ENCODE measurements at places on chromosomes 7 and 10.
A peak's percentile ranks its signal among the peaks of the same experiment; 100 is the strongest.

GRCh38 chr7:33701189-33701740, 204.1 kb upstream of the BMPER start:
- no peak for DNase-seq

GRCh38 chr7:75546237-75547015, 54.3 kb downstream of the SPDYE5 start:
- DNase-seq: no peak

DNA sequence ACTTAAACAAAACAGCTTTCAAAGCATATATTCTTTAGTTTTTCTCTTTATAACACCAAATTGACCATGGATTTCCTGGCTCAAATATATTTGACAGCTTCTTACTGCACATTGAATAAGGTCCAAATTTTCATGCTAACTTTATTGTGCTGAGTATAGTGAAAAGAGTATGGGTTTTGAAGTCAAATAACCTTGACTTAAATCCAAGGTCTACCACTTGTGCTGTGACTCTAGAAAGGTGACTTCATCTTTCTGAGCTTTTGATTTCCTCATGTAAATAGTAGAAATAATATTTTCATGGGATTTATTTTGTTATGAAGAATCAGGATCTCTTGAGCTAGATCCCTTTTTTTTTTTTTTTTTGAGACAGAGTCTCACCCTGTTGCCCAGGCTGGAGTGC, 139.4 kb upstream of the GPR22 start:
- DNase-seq: no peak

DNA sequence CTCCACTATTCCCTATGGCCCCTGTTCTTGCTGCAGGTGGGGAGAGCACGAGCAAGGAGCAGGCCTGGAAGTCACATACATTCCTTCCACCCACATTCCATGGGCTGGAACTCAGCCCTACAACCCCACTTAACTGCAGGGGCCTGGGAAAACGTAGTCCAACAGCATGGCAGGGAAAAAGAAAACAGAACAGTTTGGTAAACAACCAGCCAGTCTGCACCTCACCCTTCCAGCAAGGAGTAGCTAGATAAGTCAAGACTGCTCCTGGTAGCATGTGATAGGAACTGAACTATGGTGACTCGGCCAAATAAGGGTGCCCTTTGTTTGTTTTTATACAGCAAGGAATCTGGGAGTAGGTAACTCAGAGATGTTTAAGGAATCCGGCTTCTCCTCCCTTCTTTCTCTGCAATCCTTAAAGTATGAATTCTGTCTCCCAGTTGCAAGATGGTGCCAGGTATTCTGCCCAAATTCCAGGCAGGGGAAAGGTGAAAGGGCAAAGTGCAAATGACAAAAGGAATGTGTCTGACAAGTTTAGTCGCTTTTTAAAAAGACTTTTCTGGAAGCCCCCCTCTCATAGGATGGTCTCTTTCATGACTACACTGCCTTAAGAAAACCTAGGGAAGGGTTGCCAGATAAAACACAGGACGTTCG, 311.7 kb upstream of the NEBL start:
- DNase-seq: no peak

GRCh38 chr10:103193820-103194529, 903 bp upstream of the NT5C2 start:
- DNase-seq: no peak

GRCh38 chr7:80643336-80643915, 5.0 kb downstream of the CD36 start:
- DNase-seq: peak; percentile 20

DNA sequence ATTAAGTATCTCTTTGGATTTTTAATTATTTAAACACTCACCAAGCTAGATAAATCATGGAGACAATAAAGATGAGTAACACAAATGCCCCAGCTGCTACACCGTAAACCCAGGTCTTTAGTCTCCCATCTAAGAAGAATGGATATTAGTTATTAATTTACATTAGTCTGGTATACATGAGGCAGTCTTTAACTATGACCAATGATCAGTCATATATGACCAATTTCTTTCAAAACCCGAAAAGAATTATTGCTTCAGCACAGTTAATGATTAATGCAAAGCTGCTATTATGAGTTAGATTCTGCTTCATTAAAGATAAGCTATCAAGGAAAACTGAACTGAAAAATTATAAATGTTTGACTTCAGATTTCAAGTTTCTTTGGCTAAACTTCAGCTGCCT, 402.9 kb downstream of the PHF14 start:
- no peak for DNase-seq

GRCh38 chr10:75646218-75646915, 214.9 kb downstream of the LRMDA start:
- DNase-seq: no peak

DNA sequence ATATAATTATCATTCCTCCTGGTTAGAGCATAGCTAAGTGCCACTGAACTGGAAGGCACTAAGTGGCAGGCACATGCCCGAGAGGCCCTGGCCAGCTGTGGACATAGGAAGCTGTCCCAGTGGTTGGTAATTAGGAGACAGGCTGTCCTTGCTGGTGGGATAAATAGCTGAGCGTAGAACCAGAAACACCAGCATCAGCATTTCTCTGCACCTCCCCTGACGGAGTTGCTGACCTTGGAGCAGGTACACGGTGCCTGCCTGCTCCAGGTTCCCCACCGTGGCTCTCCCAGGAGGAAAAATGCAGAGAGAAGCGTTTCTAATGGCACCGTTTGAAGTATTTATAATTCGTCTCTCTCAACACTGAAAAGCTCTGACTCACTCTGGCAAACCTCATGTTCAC, 5.6 kb upstream of the ABLIM1 start:
- DNase-seq: no peak

GRCh38 chr10:35643151-35644049, 1.3 kb upstream of the FZD8 start:
- peak; percentile 28 for DNase-seq

- DNase-seq: no peak
These were observed 29.0 kb upstream of the IL6 start for GRCh38 chr7:22697876-22698606.

DNA sequence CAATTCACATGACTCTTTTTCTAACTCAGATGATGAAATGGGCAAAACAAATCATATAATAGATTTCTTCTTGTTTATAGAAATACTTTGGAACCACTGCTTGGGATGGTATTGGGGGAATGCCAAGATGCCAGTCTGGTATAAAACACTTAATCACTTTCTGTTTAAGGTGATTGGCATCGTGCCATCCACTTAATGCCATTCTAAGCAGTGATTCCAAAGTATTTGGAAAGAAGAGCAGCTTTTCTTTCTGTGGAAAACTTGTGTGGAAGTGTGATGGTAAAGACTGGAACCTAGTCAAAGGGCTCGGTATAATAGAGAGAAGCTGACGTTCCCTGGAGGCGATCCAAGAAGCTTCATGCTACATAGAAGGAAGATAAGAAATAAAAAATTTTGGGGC, 120.6 kb downstream of the TMEM26 start:
- no peak for DNase-seq

- no peak for DNase-seq
These were observed 180.1 kb downstream of the ARID5B start for GRCh38 chr10:62081341-62082270.

GRCh38 chr10:52677086-52677485, 95.5 kb downstream of the MBL2 start:
- DNase-seq: no peak

DNA sequence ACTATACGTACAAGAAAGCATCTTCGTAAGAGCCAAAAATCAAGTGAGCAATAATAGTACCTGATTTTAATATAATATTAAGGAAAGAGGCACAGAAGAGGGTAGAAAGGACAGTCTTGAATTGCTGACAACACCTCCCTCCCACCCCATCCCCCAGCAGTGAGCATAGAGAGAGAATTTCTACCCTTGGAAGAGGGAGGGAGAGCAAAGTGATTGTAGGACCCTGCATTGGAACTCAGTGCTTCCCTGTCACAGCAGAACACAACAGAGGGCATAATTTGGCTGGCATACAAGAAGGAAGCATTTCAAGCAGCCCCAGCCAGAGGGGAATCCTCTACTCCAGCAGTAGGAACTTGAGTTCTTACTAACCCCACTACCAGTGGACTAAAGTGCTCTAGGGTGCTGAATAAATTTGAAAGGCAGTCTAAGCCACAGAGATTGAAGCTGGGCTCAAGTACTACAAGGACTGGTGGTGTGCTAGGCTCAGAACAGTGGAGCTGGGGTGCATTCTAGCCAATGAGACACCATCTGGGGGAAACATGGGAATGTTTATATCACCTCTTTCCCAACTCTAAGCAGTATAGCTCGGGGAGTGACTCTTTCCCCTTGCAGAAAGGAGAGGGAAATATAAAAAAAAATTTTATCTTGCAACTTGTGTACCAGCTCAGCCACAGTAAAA, 44.2 kb downstream of the PCLO start:
- DNase-seq: no peak

GRCh38 chr10:46329690-46330016, 42.9 kb downstream of the ANTXRL start:
- no peak for DNase-seq

DNA sequence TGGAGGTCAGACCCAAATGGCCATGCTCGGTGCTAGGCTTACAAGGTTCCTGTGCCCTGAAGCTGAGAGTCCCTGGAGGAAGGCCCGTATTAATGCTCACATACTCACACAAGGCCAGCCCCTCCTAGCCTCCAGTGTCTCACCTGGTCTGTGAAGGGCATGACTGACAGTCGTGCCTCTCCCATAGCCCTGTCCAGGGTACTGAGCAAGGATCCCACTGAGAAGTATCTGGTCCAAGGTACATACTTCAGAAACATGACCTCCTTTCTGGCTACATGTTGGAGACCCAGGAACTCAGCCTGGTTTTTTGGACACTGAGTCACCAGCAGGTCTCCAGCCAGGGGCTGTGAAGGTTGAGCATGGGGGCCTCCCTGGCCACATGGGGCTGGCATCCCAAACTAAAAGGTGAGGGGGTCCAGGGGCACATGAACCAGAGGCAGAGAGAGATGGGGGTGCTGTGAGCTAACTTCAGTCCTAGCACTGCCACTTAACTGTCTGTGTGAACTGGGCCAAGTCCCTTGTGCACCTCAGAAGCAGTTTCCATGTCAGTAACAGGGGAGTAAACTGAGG, 17.6 kb upstream of the RASGEF1A start:
- no peak for DNase-seq

- DNase-seq: no peak
These were observed 73.9 kb upstream of the CABCOCO1 start for GRCh38 chr10:61588770-61589211.

DNA sequence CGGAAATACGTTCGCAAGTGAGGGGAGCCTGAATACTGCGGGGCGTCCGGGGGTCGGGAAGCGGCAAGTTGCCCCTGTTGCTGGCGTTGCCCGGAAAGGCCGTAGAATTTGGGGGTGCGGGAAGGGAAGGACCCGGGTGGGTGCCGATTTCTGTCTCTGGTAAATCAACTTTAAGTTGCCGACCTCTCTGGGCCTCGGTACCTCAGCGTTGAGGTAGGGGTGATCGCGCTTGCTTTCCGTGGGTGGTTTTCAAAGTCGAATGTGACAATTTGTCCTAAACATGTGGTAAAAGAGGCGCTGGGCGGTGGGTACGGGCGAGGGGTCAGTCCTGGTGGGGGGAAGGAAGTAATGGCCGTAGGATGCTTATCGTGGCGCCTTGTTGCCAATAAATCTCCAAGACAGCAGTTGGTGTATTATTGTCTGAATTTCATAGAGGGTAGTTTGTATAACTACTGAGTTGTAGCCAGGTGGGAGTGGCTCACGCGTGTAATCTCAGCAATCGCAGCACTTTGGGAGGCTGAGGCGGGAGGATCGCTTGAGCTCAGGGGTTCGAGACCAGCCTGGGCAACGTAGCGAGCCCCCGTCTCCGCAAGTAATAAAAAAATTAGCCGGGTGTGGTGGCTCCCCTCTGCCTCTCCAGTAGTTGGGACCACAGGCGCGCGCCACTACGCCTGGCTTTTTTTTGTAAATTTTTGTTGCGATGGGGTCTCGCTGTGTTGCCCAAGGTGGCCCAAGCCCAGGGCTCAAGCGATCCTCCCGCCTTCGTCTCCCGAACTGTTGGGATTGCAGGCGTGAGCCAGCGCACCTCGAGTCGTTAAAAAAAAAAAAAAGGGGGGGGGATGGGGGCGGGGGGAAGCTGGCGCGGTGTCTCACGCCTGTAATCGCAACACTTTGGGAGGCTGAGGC, 644 bp downstream of the BUD23 start:
- DNase-seq: no peak

DNA sequence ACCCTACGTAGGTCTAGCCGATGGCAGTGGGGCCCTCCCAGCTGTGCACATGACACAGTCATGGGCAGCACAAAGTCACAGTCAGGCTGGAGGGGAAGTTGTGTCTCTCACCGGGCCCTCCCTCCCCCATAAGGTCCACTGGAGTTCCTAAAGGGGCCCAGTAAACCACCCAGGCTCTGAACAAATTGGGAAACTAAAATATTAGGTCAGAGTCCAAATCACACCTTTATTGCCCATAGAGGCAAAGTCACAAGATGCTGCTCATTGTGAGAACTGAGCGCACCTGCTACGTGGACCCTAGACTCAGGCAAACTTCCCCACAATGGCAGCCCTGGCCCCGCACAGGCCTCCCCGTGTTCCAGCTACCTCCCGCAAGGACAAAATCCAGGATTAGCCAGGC, 45.2 kb upstream of the SH2B2 start:
- DNase-seq: no peak

GRCh38 chr7:42138691-42139090, 98.3 kb downstream of the GLI3 start:
- no peak for DNase-seq

DNA sequence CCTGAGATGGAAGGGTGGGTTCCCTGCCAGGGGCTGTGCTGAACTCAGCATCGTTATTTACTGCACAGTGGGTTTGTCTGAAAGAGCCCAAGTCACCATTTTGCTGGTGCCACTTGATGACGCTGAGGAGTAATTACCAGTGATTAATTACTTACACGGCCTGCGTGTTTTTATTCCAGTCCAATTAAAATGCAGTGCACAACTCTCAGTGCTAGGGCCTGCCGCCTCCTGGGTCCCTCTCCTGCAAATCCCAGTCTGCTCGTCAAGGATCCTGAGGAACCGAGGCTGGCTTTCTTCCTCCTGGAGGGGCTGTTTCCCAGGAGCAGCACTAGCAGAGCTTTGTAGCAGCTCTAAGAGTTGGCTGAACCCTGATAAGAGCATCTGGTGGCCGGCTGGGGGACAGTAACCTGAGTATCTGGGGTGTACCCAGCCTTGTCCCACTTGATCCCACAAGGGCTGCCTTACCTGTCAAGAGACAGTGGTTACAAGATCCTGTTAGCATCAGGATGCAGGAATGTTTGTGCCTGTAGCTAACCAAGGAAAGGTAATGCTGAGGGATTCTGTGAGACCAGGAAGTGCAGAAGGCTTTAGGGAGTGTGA, 45.1 kb upstream of the LRRC4 start:
- DNase-seq: no peak

DNA sequence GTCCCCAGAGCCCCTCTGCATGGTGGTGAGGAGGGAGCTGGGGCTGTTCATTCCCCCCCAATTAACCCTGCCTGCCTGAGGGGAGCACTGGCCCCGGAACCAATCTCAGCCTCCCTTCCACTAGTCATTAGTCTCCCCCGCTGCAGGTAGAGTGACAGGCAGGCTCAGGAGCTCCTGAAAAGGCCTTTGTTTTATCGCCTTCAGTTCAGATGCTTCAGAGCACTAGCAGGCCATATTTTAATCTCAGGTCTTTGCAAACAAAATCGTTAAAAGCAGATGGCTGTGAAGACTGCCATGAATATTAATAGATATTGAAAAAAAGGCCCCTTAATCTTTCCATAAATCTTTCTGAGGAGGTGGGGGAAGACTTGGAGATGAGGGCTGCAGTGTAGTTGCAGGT, 250.7 kb downstream of the RPS24 start:
- DNase-seq: no peak

- no peak for DNase-seq
These were observed 16.9 kb downstream of the ZNF713 start for GRCh38 chr7:55903985-55904759.

GRCh38 chr10:34954142-34954541, 136.0 kb downstream of the CUL2 start:
- DNase-seq: no peak

- no peak for DNase-seq
These were observed at the start of gene RAB19 for GRCh38 chr7:140403878-140404564. Gene RAB19 (plus strand): TSS chr7:140404058. CDS start chr7:140407647, 3,589 bp downstream.

Data from AG09309 (cell line).